Left lung (tissue), 14 donors: ENCODE measurements at places on chromosomes 2 and 18. TPM values are rescaled to one million over a fixed set of nuclear protein-coding genes. Genes with fewer than 3 reads are reported as not detected.

Gene NCKAP5
- total RNA-seq: 9.3 TPM

- no peak overlapping the region for H3K27ac ChIP-seq
- no peak overlapping the region for H3K4me3 ChIP-seq
- no peaks in the 10 kb centered on the region for H3K27me3 ChIP-seq
- H3K36me3 ChIP-seq: no peaks in the 10 kb centered on the region
Measured at GRCh38 chr2:199261936-199262335, 195.8 kb downstream of the SATB2 start.

Gene ACKR3
- 9.9 TPM for total RNA-seq

GRCh38 chr2:207847807-207848544 is 78.3 kb upstream of the FZD5 start:
- peaks cover 8% of the 10 kb centered on the region for H3K4me1 ChIP-seq
- no peaks in the 10 kb centered on the region for H3K27me3 ChIP-seq
- H3K36me3 ChIP-seq: no peaks in the 10 kb centered on the region
- no peak overlapping the region for H3K4me3 ChIP-seq
- peak; percentile 51 for DNase-seq
- peak overlapping the region; percentile 69 for H3K27ac ChIP-seq

GRCh38 chr2:166163775-166164174 is 36.0 kb upstream of the SCN1A start:
- no peaks in the 10 kb centered on the region for H3K4me1 ChIP-seq
- no peak for DNase-seq
- no peak overlapping the region for H3K4me3 ChIP-seq
- H3K27me3 ChIP-seq: no peaks in the 10 kb centered on the region

DNA sequence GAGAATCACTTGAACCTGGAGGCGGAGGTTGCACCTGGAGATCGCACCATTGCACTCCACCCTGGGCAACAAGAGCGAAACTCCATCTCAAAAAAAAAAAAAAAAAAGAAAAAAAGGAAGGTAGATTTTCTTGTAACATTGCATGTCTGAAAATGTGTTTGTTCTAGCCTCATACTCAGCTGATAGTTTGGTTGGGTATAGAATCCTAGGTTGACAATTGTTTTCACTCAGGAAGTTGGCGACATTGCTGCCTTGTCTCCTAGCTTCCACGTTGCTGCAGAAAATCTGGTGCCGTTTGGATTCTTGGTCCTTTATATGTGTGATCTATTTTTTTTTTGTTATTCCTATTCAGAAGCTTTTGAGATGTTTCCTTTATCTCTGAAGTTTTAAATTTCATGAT is 4.7 kb downstream of the ING5 start:
- H3K36me3 ChIP-seq: peaks cover 72% of the 10 kb centered on the region
- no peaks in the 10 kb centered on the region for H3K4me1 ChIP-seq
- DNase-seq: no peak
- no peak overlapping the region for H3K4me3 ChIP-seq
- no peaks in the 10 kb centered on the region for H3K27me3 ChIP-seq
- no peak overlapping the region for H3K27ac ChIP-seq

DNA sequence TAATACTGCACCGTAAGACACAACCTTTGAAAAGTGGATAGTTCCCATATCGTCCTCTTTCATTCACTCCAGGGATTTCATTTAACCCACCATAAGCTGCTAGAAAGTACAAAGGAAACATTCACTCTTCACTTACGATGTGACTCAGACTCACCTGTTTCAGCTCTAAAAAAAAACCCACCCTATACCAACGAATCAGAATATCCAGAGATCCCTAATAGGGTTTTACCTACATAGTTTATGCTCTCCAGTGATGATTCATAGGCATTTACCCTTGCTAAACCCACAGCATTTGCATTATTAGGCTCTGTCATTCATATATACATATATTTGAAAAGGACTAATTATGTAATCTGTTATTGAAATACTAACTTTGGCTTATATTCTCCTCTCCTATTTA is 60.2 kb downstream of the PRPF40A start:
- H3K27me3 ChIP-seq: no peaks in the 10 kb centered on the region
- H3K27ac ChIP-seq: no peak overlapping the region
- H3K36me3 ChIP-seq: no peaks in the 10 kb centered on the region
- H3K4me1 ChIP-seq: no peaks in the 10 kb centered on the region

GRCh38 chr2:42998721-42999120 is 206.3 kb upstream of the HAAO start:
- H3K4me3 ChIP-seq: no peak overlapping the region
- no peaks in the 10 kb centered on the region for H3K36me3 ChIP-seq
- no peaks in the 10 kb centered on the region for H3K27me3 ChIP-seq
- DNase-seq: no peak
- no peak overlapping the region for H3K27ac ChIP-seq

DNA sequence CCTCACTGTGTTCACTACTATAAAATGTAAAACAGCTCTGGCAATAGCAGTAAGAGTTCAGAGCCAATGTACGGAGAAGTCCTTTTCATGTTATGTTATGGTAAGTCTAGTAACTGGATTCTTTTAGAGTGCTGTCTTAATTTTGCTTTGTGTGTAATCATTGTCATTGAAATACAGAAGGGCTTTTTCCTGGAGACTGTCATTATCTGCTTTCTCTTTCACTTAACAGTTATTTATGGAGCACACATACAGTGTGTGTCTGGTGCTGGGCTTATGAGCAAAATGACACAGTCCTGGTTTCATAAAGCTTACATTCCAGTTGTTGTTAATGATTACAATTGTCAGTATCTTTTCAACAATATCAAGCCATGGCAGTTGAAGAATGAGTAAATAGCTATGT is 95.5 kb downstream of the CCDC102B start:
- no peak overlapping the region for H3K27ac ChIP-seq
- DNase-seq: no peak
- H3K36me3 ChIP-seq: no peaks in the 10 kb centered on the region
- no peaks in the 10 kb centered on the region for H3K27me3 ChIP-seq
- H3K4me1 ChIP-seq: no peaks in the 10 kb centered on the region

GRCh38 chr2:120883607-120884440 is 148.2 kb downstream of the GLI2 start:
- DNase-seq: no peak
- no peak overlapping the region for H3K27ac ChIP-seq
- H3K4me3 ChIP-seq: no peak overlapping the region
- peaks cover 51% of the 10 kb centered on the region for H3K27me3 ChIP-seq
- no peaks in the 10 kb centered on the region for H3K36me3 ChIP-seq

DNA sequence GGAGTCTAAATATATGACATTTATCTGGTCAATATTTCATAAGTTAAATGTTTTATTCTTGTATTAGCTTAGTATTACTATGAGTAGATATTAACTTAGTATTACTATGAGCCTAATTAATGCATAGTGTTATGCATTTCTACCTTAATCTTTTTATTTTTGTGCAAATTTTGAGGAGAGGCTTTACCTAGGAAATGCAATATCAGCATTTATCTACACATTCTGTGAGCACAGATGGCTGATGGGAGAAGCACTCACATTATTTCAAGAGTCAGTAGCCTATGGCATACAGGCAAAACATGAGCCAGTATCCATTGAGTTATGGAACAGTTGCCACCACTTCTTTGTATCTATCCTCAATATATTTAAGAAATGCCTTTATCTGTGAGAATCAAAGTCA is 404.6 kb upstream of the KCNJ3 start:
- H3K4me3 ChIP-seq: no peak overlapping the region
- H3K4me1 ChIP-seq: no peaks in the 10 kb centered on the region
- H3K27ac ChIP-seq: no peak overlapping the region
- no peaks in the 10 kb centered on the region for H3K27me3 ChIP-seq

Gene EHBP1
- total RNA-seq: 39.5 TPM

GRCh38 chr18:69878213-69878933 is 69.3 kb downstream of the CD226 start:
- H3K27me3 ChIP-seq: no peaks in the 10 kb centered on the region
- no peaks in the 10 kb centered on the region for H3K4me1 ChIP-seq
- no peaks in the 10 kb centered on the region for H3K36me3 ChIP-seq
- DNase-seq: no peak

DNA sequence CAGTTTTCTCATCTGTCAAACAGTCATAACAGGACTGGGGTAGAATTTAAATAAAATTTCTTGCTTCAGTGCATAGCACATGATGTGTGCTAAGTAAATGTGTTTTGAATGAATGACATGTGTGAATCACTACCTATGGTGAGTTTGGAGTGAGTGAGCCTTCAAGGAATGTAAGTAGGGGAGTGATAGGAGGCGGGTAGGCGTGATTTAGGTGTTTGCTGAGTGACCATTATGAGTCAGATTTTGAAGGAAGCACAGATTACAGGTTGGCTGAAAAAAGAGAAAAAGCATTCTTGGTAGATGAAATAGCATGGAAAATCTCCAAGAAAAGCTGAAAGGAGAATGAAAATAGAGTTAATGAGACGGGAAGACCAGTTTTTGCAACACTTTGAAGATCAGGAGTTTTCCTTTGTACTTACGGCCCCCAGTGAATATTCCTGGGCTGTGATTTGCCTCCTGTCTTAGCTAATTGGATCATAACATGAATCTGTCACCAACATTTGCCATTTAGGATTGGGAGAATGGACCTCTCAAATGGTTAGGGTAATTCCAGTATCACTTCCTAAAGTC is 136.9 kb upstream of the GATA6 start:
- H3K27ac ChIP-seq: peak overlapping the region; percentile 37
- H3K27me3 ChIP-seq: no peaks in the 10 kb centered on the region
- no peak for DNase-seq
- H3K4me1 ChIP-seq: no peaks in the 10 kb centered on the region
- no peak overlapping the region for H3K4me3 ChIP-seq

Gene KLHL30
- total RNA-seq: 1.0 TPM

DNA sequence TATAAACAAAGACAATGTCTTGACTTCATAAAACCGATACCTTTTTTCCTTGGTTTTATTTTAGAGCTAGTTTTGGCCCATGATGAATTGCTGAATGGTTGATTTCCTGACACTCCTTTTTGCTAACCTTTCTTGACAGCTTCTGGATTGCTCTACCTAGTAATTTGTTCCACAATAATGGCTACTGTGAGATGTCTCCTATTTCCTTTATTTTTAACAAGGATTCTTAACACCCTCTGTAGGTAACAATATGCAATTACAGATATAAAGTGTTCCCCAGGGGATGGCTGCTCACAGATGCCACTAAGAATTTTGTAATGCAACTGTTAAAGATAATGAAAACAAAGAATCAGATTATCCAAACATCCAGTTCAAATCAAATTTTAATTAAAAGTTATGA is 100.8 kb upstream of the ATP5MC3 start:
- H3K4me1 ChIP-seq: no peaks in the 10 kb centered on the region
- H3K4me3 ChIP-seq: no peak overlapping the region
- no peaks in the 10 kb centered on the region for H3K36me3 ChIP-seq
- H3K27me3 ChIP-seq: no peaks in the 10 kb centered on the region
- peak; percentile 9 for DNase-seq
- no peak overlapping the region for H3K27ac ChIP-seq

Gene ZNF236
- total RNA-seq: 15.1 TPM

DNA sequence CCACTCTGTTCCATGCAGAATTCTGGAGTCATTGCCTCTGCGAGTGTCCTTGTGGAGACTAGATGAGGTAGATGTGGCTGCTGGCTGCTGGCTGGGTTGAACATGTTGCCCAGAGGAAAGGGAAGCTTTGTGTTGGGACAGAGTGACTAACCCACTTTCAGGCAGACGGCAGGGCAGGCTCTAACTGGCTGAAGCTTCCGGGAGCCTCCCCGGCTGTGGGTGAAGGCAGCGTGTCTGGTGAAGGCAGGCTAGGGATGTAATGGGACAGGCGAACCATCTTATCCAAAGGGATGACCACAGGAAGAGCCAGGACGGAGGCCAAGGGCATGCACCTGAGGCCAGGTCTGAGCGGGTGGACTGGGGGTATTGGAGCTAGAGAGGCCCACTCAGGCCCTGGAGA is 16.0 kb downstream of the ASPRV1 start:
- H3K36me3 ChIP-seq: no peaks in the 10 kb centered on the region
- peak; percentile 90 for DNase-seq
- H3K4me3 ChIP-seq: no peak overlapping the region
- H3K27ac ChIP-seq: no peak overlapping the region

Gene ACOXL
- total RNA-seq: 30.3 TPM

DNA sequence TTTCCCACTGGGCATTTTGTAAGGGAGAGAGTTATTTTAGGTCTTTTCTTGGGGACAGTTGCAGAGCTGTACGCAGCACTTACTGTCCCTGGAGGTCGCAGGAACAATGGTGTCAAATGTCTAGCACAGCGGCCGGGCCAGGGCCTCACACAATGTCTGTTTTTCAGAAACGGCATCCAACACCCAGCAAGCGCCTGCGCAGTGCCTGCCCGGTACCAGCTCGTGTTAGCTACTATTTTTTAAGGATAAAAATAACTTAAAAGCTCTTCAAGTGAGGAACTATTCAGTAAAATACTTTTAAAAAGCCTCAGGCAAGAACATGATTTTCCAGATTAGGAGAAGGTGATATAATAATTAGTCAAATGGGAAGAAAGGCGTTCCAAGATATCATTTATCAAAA is 90.0 kb downstream of the MBP start:
- H3K4me3 ChIP-seq: no peak overlapping the region
- no peak overlapping the region for H3K27ac ChIP-seq
- H3K36me3 ChIP-seq: peaks cover 19% of the 10 kb centered on the region
- DNase-seq: no peak
